ENCODE measurements at places on chromosomes 1 and 21. TPM values are rescaled to one million over a fixed set of nuclear protein-coding genes. Genes with fewer than 3 reads are reported as not detected.

DNA sequence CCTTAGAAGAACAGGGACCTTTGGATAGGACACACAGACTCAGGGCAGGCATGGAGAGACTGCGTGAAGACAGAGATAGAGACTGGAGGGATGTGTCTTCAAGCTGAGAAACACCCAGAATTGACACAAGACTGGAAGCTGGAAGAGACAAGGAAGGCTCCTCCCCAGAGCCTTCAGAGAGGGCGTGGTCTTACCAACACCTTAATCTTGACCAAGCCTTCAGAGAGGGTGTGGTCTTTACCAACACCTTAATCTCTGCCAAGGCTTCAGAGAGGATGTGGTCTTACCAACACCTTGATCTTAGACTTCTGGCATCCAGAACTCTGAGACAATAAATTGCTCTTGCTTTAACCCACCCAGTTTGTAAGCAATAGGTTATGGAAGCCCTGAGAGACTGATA lies 481.4 kb upstream of the VAMP3 start:
- no peak for DNase-seq

DNA sequence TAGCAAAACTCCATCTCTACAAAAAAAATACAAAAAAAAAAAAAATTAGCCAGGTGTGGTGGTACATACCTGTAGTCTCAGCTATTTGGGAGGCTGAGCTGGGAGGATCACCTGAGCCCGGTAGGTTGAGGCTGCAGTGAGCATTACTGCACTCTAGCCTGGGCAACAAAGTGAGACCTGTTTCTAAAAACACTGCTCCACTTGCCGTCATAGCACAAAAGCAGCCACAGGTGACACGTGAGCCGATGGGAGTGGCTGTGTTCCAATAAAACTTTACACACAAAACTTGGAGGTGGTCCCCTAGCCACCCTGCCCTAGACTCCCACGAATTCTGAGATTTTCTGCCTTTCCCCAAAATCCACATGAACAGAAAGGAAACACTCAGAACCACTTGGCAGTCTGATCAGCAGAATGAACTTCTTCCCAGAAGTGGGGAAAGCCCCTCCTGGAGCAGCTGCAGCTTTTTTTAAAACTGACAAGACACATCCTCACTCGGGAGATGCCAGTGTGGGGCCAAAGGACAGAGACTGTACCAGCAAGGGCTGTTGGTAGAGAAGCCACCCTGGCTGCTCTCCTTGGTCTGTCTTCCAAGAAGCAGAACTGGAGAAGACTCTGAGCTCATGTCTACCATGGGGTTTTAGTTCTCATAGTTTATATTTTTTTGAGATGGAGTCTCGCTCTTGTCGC lies 23.3 kb downstream of the PLEKHM2 start:
- DNase-seq, result no peak

- no peak for DNase-seq
Observed at GRCh38 chr1:89064632-89065031, 376 bp downstream of the GBP1 start.

- DNase-seq, result no peak
Observed at GRCh38 chr1:20237646-20238045, 51.3 kb upstream of the PLA2G2C start.

GRCh38 chr1:104621221-104621620 lies 871.5 kb downstream of the AMY1C start:
- no peak for DNase-seq

DNA sequence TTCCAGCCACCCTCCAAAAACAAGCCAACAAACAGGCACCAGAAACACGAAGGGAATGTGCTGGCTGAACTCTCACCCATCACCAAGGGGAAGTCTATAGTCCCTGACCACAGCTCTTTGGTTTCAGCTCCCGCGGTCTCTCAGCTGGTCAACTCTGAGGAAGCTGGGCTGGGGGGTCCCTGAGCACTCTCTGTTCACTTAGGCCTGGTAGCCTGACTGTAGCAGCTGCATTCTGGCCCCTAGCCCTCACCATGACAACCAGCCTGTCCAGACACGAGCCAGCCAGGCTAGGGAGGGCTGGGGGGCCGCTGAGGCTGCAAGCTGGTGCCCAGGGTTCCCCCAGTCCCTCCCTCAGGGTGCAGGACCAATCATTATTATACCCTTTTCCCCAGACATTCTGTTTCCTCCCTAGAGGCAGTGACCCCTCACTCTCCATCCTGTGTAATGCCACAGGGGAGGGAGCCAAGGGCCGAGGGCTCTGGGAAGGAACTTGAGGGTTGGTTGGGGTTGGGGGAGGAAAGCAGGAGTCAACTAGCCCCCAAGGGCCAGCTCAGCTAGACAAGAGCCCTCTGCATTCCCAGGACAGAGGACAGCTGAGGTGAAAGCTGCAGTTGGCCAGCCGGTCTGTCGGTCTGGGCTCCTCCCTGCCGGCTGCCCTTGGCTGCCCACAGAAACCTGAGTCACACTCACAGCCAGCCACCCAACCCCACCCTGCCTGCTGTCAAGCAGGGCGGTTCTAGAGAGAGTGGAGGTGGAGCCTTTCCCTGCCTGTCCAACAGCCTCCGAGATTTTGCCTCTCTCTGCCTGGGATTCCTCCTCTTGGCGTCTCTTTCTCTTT lies 1.2 kb upstream of the TRAPPC3 start:
- DNase-seq, result peak; percentile 91

DNA sequence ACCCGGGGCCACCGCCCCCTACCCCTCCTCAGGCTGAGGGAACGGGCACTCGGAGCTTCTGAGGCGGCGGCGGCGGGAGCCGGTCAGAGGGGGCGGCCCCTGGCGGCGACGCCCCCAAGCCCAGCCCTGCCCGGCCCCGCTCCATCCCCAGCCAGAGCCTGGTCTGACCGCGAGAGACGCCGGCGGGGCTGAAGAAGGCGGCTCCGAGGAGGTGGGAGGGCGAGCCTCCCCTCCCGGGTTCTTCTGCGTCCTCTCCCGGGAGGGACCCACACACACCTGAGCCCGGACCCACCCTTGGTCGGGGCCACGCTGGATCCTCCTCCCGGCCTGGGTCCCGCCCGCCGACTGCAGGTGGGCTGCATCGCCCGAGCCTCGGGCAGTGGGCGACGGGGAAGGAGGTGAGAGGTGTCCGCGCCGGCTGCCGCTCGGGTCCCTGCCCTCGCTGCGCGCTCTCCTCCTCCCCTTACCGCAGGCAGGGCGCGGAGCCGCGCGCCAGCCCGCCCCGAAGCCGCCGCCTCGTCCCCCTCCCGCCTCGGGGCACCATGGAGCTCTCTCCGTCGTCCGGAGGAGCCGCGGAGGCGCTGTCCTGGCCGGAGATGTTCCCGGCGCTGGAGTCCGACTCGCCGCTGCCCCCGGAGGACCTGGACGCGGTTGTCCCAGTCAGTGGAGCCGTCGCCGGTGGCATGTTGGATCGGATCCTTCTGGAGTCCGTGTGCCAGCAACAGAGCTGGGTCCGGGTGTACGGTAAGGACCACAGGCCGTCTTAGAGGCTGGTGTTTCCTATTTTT lies at the start of gene RASAL2:
RASAL2 (plus strand) TSS at position 154 of the 788 bp plus-strand sequence; CDS start at position 543, 389 bp downstream.
- peak; percentile 61 for DNase-seq

DNA sequence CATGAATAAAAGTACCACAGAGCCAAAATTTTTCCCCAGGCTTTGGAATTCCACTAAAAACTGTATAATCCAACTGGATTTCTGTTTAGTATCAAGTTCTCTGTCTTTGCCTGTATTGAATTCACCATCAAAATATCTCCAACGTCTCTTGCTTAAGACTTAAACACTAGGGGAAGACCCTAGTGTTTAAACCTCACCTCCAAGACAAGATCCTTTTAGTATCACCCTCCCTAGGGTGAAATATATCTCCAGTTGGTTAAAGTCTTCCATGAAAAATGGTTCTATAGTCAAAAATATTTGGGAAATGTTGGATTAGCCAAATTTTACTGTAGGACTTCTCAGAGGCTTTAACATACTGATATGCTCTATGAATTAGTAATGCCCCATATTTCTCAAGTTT lies 8.1 kb upstream of the XCL1 start:
- no peak for DNase-seq

- DNase-seq, result peak; percentile 96
Observed at GRCh38 chr1:9561429-9561828, 22.2 kb downstream of the SLC25A33 start.

GRCh38 chr1:205430696-205431305 lies 8.9 kb upstream of the LEMD1 start:
- DNase-seq, result peak; percentile 36

DNA sequence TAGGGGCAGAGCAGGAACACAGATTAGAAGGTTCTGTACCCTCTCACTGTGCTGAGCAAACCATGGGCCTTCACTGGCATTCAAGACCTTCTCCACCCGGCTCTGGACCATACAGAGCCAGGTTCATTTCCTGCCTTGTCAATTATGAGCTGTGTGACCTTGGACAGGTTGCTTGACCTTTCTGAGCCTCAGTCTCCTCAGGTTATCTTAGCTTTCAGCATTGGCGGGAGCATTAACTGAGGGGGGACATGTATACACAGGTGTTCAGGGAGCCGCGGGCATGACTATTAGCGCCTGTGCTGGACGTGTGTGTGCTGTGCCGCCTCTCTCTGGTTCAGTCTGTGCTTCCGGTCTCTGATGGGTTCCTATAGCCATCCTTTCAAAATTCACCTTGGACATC lies 32.1 kb downstream of the HTR6 start:
- no peak for DNase-seq

FHAD1 gene
- total RNA-seq, result 0.66 TPM

VAV3 gene
- total RNA-seq, result not detected

TRIM17 gene
- 0.26 TPM for total RNA-seq

FCMR gene
- total RNA-seq, result 0.33 TPM

AKR1A1 gene
- 110 TPM for total RNA-seq
